Hindlimb muscle (tissue), 1 donor: ENCODE measurements at places on chromosomes 11 and 22. TPM values are rescaled to one million over a fixed set of nuclear protein-coding genes. Genes with fewer than 3 reads are reported as not detected.

TMPRSS13 gene
- 0.15 TPM for polyA plus RNA-seq

GDPD5 gene
- polyA plus RNA-seq = 28.3 TPM

OR6A2 gene
- not detected for polyA plus RNA-seq

CD3E gene
- polyA plus RNA-seq = 0.50 TPM

C11orf16 gene
- polyA plus RNA-seq = 0.25 TPM

TNNT3 gene
- polyA plus RNA-seq = 8,959 TPM

MDK gene
- polyA plus RNA-seq = 185 TPM

- no peak for DNase-seq
These were observed 35.0 kb downstream of the TBX1 start for GRCh38 chr22:19795617-19796008.

DNA sequence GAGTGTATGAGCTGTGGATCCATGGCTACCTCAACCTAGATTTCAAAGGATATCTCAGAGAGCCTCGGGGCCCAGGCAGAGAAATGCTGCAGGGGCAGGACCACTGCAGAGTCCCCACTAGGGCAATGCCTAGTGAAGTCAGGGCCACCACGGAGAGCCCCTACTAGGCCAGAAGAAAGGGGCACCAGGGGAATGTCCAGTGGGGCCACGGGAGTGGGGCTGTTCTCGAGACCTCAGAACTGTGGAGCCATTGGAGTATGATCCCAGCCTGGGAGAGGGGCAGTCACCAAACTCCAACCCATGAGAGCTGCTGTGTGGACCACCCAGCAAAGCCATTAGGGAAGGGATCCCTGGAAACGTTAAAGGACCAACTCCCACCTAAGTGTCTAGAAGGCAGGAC is 24.5 kb downstream of the RTL6 start:
- DNase-seq = no peak

- DNase-seq = no peak
These were observed 98.8 kb downstream of the BCR start for GRCh38 chr22:23278883-23279675.

DNA sequence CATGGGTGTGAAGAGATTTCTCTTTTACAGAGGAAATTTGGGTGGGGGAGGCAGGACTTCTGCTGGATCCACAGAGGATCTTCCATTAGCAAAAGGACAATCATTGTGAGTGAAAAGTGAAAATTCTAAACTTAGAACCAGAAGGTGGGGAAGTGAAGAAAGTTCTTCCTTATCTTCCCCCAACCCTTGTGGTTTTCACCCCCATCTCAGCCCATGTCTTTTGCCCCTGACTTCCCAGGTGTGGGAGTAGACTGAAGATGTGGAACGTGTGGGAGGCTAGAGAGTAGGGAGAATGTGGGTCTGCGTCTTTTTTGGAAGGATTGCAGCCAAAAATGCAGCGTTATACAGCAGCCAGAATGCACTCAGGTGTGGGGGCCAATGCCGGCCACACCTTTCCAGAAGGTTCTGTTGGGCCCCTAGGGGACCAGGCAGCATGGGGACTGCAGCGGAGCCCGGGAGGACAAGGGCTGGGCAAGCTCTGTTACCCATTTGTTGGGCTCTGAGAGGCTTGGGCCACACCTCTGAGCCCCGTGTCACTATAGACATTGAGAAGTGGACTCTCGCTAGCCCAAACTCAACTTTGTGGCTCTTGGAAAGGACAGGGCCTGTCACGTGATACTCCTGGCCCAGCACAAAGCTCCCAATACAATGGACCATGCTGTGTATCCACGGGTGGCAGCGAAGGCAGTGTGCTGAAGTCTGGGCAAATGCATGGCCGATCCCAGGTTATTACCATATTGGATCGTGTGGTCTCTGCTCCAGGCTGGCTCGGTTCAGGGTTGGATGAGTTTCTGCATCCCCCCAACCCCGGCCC is 32.8 kb upstream of the LINC01488 start:
- no peak for DNase-seq

GRCh38 chr22:40443732-40444131 is 73.3 kb downstream of the SGSM3 start:
- no peak for DNase-seq

DNA sequence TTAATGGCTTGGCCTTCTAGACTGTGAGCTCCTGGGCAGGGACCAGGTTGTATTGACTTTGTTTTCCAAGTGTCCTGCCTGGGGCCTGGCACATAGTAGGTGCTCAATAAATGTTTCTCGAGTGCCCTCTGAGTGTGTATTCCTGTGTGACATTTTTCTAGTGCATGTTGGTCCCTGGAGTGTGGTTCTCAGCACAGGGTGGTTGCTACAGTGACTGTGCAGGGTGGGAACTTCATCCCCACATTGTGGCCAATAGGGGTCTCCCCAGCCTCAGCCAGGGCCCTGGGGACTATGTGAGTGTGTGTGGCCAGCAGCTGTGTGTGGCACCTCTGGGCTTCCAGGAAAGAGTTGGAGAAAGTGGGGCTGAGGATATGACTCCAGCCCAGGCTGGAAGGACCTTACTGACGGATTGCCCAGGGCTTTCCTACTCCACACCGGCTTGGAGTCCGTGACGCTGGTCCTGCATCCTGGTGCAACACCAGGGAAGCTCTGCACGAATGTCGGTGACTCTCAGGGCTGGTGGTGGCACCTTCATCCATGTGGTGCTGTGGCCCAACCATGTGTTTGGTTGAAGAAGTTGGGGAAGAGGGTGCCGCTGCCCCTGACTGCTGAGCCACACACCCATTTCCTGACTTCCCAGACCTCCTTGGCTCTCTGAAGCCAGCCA is 9.0 kb upstream of the MARK2 start:
- no peak for DNase-seq

DNA sequence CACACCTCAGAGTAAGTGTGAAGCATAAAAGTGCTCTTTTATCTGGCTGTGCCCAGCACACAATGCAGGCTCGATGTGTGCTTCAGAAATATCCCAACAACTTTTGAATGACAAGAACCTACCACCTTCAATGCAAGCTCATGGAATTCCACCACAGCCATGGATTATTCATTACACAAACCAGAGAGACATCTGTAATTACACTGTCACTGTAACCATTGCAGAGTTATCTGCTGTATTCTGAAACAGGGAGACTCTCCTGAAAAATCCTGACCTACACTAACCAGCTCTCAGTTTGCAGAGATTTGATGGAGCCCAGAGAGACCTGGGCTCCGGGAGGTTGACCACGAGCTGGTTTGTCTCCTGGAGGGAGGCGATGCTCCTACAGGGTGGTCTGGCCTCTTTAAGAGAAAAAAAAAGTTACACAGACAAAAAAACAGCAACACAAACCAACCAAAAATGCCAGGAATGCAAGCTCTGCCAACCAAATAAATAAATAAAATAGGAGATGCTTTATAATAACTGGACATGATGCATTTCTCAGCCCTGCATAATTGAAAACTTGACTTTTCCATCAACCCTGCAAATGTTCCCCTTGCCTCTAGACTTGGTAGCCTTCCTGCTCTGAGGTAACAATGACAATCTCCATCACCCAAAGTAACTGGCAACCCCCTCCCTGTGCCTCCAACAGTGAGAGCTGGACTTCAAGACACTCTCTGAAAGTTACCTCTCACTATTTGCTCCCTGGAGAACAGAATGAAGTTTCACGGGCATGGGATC is 69.7 kb downstream of the ETS1 start:
- no peak for DNase-seq

DNA sequence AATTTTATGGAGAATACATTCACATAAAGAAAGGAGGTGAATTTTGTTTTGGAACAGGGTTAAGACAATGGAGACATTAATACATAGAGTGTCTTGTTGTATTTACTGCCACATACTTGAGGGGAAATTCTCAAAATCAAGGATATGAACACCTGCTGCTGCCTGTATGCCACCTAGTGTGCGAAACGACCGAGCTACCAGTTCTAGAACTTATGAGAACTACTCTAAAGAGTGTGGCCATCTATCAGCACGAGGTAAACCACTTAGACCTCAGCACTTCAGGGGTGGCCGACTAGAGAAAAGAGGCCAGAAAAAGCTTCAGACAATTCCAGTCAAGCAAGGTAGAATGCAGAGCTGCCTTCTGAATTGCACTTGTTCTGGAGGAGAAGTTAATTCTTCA is 1.5 kb upstream of the AGBL2 start:
- no peak for DNase-seq

- DNase-seq = no peak
These were observed 115.0 kb downstream of the TMPRSS5 start for GRCh38 chr11:113591117-113591516.

- no peak for DNase-seq
These were observed 41.5 kb downstream of the RNF141 start for GRCh38 chr11:10499452-10499851.

GRCh38 chr11:131985846-131986301 is 615.5 kb downstream of the NTM start:
- peak; percentile 69 for DNase-seq

GRCh38 chr11:19079643-19080440 is 19.3 kb upstream of the MRGPRX2 start:
- no peak for DNase-seq

DNA sequence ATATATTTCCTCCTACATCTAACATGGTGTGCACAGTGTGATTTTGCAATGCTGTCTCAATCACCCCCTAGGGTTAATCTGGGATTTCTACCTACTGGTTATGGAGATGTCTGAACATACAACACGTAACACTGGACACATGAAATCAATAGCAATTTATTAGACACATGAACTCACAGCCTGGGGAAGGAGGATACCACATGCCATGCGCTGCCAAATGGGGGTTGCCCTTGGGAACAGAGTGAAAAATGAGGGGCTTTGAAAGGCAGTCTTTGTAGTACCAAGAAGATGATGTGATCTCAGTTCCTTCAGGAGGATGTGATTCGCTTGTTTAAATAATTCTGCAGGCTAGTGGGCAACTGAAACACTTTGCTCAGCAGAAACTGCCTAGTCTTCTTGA is 253.6 kb upstream of the LRRC4C start:
- no peak for DNase-seq

DNA sequence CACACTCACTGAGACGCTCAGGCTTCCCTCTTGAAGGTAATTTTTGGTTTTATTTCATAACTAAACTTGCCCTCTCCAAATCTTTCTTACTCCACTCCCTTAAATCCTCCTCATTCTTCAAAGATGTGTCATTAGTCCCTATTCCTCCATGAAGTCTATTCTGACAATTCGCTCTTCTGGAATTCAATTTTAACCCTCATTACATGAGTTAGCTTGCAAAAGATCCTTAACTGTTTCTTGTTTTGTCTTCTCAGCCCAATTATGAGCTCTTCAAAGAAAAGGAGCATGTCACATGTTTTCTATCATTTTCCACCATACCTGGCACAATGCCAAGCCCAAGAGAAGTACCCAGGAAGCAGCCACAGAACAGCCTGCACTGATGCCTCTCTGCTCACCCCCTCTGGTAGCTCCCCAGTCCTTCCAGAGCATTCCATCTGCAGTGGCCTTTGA is 13.0 kb downstream of the GALNT18 start:
- DNase-seq = no peak

GRCh38 chr22:47400701-47401591 is 638.5 kb downstream of the TBC1D22A start:
- no peak for DNase-seq
